ENCODE measurements at places on chromosomes 11 and 22.

GRCh38 chr11:12762696-12763324 lies 88.6 kb downstream of the TEAD1 start:
- no peak for DNase-seq

- DNase-seq = no peak
Observed at GRCh38 chr11:110308071-110308470, 11.7 kb upstream of the RDX start.

DNA sequence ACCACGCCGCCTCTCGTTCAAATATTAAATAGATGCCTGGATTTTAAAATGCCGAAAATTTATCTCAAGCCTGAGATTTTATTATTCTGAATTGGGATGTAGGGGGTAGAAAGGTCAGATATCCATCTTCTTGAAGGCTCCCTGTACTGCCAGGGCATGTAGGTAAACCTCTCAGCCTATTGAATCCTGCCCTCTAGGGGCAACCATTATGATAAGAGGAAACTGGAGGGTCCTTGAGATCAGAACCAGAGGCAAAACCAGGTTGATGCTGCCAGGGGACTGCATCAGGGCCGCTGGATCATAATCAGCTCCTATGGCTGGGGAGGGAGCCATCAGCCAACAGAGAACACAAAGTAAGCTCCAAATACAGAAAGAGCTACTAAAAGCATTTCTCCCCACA lies 92.4 kb downstream of the KCNC1 start:
- no peak for DNase-seq

GRCh38 chr22:29032014-29032475 lies 29.6 kb downstream of the C22orf31 start:
- DNase-seq = no peak

DNA sequence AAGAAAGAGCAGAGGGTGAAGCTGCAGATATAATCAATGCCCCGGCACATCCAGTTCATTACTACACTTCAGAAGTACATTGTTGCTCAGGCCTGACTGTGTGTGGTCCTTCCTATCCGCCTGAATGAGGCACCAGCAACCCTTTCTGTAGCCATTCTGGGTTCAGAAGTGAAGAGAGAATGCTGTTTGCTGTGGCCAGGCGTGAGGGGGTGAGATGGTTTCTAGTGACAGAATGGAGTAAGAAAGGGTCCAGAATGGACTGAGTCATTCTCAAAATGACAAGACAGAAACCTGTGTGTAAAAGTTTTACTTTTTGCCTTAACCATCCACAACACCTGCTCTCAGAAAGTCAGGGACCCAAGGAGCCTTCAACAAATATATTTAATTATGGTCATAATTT lies 334.8 kb downstream of the GUCY1A2 start:
- DNase-seq = no peak

- no peak for DNase-seq
Observed at GRCh38 chr11:23023319-23023718, 163.0 kb upstream of the CCDC179 start.

DNA sequence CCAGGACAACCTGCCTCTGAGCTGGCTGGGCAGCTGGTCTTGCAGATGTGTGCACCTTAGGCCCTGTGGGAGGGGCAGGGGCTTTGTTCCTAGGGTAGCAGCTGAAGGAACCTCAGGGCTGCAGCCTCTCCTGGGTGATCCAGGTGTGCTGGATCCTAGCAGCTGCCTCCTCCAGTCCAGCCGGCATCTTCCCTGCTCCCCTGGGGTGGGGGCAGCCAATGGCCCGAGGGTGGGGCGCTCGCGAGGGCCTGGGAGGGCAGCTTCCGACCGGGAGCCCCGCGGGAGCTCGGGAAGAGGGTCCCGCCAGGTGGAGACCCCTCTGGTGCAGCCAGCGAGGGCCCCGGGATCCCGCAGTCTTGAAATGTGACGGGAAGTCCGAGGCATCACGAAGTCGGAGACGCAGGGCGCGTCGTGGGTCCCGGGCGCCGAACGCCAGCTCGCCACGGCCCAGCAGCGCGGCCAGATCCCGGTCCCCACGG lies 1.7 kb downstream of the IFITM1 start:
- DNase-seq = no peak

GRCh38 chr11:2268729-2269600 lies 1.4 kb downstream of the ASCL2 start:
- DNase-seq = peak; percentile 45

GRCh38 chr11:34481307-34481706 lies 32.3 kb downstream of the ELF5 start:
- DNase-seq = no peak

GRCh38 chr11:46277313-46277621 lies 195 bp upstream of the CREB3L1 start:
- no peak for DNase-seq

GRCh38 chr11:21909145-21909544 lies 283.7 kb upstream of the ANO5 start:
- no peak for DNase-seq

GRCh38 chr11:68513930-68514487 lies 53.5 kb downstream of the PPP6R3 start:
- no peak for DNase-seq

DNA sequence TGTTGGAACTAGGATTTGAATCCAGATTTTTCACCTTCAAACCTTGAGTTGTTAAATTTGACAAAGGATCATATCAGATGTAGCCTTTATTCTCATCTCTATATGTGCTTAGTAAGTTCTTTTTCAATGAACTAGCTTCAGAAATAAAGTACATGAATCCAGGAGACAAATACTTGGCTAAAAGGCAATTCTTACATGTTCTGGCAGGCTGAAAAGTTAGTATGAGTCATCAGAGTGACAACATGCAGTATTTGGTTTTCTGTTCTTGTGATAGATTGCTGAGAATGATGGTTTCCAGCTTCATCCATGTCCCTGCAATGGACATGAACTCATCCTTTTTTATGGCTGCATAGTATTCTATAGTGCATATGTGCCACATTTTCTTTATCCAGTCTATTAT lies 40.4 kb downstream of the BBOX1 start:
- no peak for DNase-seq

DNA sequence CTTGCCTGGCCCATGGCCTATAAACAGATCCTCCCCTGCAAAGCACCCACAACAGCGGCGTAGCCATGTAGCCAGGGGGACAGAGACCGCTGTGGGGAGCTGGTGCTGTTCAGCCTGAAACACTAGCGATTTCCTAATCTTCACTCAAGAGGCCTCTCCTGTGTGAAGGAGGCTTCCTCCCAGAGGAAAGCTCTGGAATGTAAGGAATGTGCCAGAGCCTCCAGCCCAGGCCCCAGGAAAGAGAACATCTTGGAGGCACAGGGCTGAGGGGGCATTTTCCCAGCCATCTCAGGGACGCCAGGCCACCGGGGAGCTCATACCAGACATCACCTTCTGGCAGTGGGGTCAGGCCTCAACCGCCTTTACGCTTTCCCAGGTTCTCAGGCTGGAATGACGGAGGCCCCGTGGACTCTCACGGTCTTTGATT lies 24.0 kb downstream of the MIAT start:
- no peak for DNase-seq

- no peak for DNase-seq
Observed at GRCh38 chr22:23744485-23744884, 6.4 kb downstream of the ZNF70 start.

GRCh38 chr11:114097832-114098231 lies 38.3 kb downstream of the ZBTB16 start:
- no peak for DNase-seq

GRCh38 chr11:133520707-133521106 lies 11.6 kb downstream of the OPCML start:
- no peak for DNase-seq

DNA sequence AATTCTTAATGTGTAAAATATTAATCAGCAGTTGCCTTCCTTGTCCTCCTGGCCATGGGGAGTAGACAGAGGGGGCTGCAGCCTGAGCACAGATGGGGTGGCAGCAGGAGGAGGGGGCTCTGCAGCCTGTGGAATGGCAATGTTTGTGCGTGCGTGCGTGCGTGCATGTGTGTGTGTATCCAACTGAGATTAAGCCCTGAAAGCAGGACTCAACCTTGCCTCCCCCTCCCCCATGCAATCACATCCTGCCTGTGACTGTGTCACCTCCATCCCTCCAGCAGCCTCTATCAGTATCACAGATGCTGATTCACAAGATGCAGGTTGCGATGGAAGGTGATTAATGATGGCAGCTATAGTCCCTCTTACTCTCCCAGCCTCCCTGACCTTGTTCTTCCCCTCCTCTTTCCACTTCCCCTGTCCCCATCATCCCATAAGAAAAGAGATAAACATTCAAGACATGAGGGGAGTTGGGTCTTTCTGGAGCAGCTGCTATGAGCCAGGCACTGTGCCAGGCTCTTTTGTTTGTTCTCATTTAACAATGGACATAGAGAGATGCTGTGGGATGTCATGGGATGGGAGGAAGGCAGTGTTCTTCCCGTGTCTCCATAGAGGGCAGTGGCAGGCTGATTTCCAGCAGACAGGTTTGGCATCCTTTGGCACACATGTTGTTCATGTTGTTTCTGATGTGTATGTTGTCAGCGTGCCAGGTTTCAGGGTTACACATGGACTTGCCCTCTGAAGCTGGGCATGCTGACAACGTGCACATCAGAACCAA lies 43.8 kb upstream of the NECTIN1 start:
- DNase-seq = no peak

GRCh38 chr11:126660321-126660720 lies 304.8 kb downstream of the ST3GAL4 start:
- DNase-seq = no peak

- DNase-seq = no peak
Observed at GRCh38 chr11:88569342-88569741, 231.8 kb upstream of the CTSC start.

DNA sequence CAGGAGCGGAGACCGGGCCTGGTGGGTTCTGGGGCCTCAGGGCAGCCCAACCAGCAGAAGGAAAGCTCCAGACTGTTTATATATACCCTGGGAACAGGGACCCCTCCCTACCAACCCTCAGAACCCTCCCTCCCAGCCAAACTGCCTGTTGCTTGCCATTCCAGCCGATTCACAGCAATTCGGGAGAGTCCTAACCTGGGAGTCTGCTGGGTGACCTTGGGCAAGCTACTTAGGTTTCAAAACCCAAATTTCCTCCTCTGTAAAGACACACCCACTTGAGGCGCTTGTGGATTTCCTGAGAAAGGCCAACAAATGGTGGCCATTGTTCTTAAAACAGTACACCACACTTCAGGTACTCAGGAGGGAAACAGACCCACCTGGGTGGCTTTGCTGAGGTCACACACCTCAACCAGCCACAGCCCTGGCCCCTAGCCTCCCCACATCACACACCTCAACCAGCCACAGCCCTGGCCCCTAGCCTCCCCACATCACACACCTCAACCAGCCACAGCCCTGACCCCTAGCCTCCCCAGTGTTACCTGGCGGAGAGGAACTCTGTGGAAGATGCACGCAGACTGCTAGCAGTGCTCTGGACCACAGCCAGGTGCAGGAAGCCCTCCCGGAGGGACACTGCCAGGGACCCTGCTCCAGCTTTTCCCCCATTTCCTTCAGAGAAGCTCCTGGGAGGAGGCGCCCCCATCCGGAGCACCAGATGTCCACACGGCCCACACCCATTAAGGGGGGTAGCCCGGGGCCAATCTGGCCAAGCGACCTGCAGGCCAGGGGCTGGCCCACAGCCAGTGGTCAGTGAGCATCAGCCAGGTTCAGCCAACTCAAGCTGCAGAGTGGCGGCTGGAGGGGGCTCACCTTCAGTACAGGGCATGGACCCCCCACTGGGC lies 6.2 kb downstream of the SHISA8 start:
- DNase-seq = peak; percentile 49

- no peak for DNase-seq
Observed at GRCh38 chr11:90587896-90588295, 365.0 kb upstream of the CHORDC1 start.
